ENCODE measurements at places on chromosomes 2 and 18.

DNA sequence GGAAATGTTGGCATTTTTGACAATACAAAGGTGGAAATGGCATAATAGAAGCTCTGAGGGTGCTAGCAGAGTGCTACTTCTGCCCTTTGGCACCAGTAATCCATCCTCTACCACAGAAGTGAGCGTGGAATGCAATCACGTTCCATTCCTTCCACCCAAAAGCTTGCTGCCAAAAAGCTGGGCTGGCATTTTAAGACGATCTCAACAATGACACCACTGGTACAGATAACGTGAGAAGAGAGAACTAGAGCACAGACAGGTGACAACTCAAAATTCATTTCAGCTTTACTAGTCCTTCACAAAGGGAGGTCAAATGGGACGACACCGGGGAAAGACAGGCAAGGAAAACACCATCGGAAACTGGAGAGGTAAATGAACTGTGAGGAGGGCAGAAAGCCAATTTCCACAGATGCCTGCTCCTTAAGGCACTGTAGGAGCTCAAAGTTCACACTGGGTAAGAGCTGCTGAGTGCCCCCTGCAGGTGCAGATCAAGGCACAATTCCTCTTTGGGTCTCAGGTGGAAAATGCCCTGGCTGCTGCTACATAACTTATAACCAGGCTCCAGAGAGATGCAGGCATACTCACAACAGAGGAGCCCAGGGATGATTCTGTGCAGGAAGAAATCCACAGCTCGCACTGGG is 50.7 kb upstream of the RNU4ATAC start:
- DNase-seq: no peak

DNA sequence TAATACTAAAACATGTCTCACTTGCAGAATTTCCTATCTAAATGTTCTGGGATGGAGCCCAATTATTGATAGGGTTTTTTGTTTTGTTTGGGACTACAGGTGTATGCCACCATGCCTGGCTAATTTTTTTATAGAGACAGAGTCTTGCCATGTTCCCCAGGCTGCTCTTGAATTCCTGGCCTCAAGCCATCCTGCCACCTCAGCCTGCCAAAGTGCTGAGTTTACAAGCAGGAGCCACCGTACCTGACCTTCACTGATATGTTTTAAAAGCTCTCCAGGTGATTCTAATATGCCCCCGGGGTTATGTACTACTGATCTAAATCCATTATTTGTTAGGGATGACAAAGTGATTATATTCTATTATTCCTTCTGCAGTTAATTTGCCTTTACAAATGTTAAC is 2.2 kb downstream of the ELAC1 start:
- DNase-seq: no peak

DNA sequence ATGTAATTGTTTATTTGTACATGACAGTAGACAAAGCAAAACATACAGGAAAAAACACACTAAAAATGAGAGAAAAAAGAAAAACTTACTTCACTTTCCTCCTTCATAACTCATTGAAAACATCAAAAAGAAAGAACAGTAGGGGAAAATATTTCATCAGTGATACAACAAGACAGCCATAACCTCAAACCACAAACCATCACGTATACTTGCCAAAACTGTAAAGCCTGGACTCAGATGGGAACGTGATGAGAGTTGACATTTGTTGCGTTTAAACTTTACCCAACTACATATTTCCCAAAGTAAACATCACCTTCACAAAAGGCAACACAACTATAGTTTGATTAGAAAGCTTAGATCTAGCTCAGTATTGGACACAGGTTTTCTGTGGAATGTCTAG is 278.2 kb upstream of the COL3A1 start:
- DNase-seq: no peak

DNA sequence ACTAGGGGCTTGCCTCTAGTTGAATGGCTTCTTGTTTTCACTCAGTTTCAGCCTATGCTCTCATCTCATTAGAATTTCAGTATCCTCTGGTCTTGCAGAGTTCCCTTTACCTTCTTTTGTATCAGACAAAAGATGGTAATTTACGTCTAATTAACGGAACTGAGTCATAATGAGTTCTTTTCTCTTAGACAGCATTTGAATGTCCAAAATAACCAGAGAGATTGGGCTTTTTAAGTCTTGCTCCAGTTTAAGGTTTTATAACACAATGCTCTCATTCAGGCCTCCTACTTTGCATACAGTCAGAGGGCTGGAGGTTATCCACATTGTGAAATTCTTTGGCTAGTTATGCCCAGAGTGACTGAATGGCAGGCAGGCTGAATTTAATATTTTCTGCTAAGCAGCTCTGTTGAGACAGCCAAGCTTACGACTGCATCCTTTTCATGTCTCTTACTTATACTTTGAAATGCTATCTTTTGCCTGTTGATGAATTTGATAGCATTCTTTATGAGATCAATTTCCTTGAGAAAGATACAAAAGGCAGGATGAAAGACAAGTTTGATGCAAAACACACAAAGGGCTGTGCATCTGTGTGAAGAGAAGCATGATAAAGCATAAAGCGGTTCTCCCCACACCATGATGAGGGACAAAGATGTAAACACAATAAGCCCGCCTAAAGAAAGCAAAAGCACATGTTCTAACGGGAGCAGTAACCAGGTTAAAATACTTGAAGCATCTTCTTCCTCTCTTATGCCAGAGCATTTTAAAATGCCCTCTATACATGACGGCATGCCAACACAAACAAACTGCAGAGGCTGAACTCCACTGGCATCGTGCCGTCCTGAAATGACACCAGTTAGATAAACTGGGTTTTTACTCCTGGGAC is 90.0 kb downstream of the CDH2 start:
- DNase-seq: no peak

DNA sequence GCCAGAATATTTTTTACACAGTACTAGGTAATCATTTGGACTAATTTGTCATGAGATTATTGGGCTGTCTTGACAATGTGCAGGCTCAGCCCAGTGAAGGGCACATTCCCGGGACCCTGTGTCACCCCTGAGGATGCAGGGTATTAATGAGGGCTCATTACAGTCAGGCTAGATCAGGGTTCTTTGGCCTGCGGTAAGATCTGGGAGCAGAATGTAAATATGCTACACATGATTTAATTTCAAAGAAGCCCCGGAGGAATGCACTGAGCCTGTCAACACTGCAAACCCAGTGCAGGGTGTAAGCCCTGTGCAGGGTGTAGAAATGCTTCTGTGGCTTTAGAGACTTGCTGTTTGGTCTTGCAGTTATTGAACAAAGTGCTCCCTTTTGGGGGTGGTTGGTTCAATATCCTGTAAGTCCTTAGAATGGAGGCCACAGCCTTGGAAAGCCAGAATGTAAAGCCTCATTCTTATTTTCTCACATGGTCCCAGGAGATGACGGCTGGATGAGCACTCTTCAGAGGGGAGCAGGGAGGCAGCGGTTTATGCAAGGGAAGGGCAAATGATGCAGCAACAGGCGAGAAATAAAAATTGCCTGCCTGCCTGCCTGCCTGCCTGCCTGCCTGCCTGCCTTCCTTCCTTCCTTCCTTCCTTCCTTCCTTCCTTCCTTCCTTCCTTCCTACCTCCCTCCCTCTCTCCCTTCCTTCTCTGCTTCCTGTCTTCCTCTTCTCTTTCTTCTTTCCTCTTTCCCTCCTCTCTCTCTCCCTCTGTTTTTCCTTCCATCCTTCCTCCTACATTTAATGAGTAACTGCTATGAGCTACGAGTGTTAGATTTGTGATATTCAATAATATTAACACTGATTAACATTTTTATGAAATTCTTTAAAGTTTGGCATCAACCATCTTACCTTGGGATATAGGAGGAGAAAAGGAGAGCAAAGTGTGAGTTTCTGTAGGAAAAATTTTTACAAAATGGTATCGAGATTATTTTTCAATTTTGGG is 148.8 kb downstream of the VAPA start:
- DNase-seq: no peak

DNA sequence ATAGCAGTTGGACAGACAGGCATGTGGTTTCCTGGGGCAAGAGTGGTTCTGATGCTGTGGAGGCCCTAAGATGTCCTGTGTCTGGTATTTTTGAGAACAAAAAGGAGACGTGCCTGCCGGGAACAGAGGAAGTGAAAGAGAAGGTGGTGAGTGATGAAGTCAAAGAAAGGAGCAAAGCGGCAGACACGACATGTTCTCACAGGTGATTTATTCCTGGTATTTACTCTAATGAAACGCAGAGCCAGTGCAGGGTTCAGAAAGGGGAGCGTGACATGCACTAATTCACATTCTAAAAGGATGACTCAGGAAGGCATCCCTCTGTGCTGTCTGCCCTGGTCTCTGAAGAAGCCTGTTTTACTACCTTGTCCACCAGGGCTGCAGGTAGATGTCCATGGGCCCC is 211.0 kb downstream of the KCNE4 start:
- DNase-seq: no peak

DNA sequence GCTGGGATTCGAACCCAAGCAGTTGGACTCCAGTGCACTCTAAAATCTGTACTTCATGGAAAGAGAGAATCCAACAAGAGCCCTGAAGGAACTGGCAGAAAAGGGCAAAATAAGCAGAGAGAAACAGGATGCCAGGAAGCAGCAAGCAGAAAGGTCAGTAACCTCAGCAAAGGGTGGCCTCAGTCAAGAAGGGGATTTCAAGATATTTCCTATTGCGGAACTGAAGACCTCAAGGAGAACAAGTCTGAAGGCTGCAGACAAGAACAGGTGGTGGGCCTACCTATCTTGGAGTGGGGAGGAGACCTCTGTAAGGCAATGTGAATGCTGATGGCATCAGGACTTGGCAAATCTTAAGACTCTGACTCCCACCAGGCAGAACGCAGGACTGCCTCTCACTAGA is 20.1 kb upstream of the MREG start:
- no peak for DNase-seq

- no peak for DNase-seq
Measured at GRCh38 chr2:135762022-135762421, 20.4 kb downstream of the UBXN4 start.

DNA sequence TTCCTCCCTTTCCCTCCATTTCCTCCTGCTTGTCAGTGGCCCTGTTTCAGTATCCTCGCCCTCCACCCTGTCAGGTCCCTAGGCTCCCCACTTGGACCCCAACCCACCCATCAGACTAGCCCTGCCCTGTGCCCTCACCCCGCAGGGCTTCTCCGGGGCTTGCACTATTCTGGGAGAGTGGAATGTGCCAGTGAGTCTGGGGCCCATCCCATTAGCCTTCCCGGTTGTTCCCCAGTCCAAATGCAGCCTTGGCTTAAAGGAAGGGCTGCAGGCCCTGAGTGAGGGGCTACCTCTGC is 45.5 kb downstream of the MYO7B start:
- DNase-seq: no peak

DNA sequence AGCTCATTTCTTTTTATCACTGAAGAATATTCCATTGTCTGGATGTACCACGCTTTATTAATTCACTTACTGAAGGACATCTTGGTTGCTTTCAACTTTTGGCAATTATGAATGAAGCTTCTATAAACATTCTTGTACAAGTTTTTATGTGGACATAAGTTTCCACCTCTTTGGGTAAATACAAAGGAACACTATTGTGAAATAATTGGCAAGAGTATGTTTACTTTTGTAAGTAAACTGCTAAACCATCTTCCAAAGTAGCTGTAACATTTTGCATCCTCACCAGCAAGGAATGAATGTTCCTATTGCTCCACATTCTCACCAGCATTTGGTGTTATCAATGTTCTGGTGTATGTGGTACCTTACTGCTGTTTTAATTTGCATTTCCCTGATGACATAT is 15.8 kb upstream of the VWC2L start:
- no peak for DNase-seq

DNA sequence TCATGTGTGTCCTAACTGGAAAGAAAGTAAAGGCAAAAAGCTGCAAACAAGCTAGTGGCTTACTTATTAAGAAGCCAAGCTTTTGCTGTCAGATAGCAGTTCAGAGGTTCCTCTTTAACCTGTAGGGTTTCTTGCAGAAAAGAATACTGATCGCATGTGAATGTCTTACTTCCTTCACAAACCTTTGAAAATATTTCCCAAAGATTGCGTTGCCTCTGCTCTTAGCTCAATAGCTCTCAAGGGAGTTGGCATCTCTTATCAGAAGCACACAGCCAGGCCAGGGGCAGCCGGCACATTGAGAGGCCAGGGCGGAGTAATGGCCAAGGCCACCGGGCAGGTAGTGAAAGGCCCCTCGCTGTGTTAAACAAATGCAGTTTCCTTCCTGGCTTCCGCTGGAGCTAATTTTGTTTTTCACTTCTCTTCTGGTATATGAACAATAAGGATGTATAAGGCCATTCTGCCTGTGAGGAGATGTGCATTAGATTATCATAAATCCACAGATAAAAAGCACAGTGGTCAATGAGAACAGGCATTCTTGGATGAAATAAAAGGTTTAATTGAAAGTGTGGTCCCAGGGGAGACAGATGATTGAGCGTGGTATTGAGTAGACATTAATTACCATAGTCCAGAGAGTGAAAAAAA is 542.4 kb upstream of the NRP2 start:
- no peak for DNase-seq

DNA sequence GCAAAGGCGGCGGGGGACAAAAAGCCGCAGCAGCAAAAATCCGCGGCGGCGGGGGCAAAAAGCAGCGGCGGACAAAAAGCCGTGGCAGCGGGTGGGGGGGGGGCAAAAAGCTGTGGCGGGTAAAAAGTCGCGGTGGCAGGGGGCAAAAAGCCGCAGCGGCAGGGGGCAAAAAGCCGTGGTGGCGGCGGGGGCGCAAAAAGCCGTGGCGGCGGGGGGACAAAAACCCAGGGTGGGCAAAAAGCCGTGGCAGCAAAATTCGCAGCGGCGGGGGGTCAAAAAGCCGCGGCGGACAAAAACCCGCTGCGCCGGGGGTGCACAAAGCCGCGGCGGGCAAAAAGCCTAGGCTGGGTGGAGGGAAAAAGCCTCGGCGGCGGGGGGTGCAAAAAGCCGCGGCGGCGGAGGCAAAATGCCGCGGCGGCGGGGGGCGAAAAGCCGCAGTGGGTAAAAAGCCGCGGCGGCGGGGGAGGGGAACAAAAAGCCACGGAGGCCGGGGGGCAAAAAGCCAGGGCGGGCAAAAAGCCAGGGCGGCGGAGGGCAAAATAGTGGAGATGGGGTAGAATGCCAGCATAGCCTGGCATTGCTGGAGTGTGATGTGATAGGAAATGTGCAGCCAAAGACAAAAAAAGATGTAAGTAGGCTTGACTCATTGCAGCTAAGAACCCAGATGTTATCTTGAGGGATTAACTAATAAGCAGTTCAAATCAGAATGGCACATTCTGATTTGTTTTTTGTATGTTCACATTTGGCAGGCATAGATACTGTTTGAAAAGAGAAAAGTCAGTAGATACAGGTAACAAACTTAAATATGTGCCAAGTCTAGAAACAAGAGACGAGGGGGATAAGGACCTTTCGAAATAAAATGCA is 1076.3 kb downstream of the RPIA start:
- DNase-seq: no peak

GRCh38 chr18:74378179-74378682 is 62.6 kb downstream of the C18orf63 start:
- DNase-seq: no peak

DNA sequence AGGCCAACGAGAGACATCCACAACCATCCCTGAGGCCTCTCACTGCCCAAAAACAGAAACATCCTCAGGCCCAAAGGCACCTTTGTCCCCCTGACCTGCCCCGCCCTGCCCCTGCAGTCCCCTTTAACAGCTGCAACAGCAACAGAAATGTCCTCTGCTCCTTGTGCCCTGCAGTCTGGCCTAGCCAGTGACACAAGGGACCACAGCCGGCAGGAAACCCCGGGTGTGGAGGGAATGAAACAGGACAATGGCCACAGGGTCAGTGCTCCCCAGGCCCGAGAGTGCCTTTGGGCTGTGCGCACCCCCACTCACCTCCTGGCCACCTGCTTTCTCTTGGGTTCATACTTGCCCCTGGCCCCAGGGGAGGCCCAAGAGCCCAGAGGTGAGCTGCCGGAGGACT is 35.6 kb downstream of the SNED1 start:
- DNase-seq: no peak

GRCh38 chr18:79440316-79441110 is 44.8 kb downstream of the NFATC1 start:
- no peak for DNase-seq

- DNase-seq: no peak
Measured at GRCh38 chr2:212926940-212927339, 224.5 kb downstream of the IKZF2 start.

Measured in activated effector memory CD4-positive, alpha-beta T cell treated with Interleukin-2 at 50 U/mL for 16 hours (primary cell).